ENCODE measurements at places on chromosomes 12 and 14. TPM values are rescaled to one million over a fixed set of nuclear protein-coding genes. Genes with fewer than 3 reads are reported as not detected.

The SELPLG gene
- total RNA-seq: 0.13 TPM

The CMKLR1 gene
- total RNA-seq: 1.7 TPM

The SYCP3 gene
- 0.07 TPM for total RNA-seq

The TEX52 gene
- total RNA-seq: not detected

The ACSS3 gene
- total RNA-seq: 22.7 TPM

The TBC1D30 gene
- 5.7 TPM for total RNA-seq

The TDRD9 gene
- total RNA-seq: not detected

The TMEM30B gene
- 11.0 TPM for total RNA-seq

The SART3 gene
- 103 TPM for total RNA-seq

The KRT6C gene
- not detected for total RNA-seq

The ERBB3 gene
- 52.4 TPM for total RNA-seq

The NCKAP5L gene
- 30.2 TPM for total RNA-seq

The MYF5 gene
- not detected for total RNA-seq

The CLEC2A gene
- total RNA-seq: 3.7 TPM

The MMP17 gene
- total RNA-seq: 34.4 TPM

The KCNC2 gene
- total RNA-seq: not detected

The KLHDC1 gene
- total RNA-seq: not detected

The AQP2 gene
- total RNA-seq: not detected

The TSHR gene
- not detected for total RNA-seq

The RASSF9 gene
- total RNA-seq: 0.39 TPM

The E2F7 gene
- 25.2 TPM for total RNA-seq

The CLEC4D gene
- total RNA-seq: not detected

The WSCD2 gene
- total RNA-seq: 2.2 TPM

The PPFIA2 gene
- total RNA-seq: 1.8 TPM

The SLC4A8 gene
- 15.2 TPM for total RNA-seq

The SDSL gene
- not detected for total RNA-seq

The ASB8 gene
- 8.1 TPM for total RNA-seq
